Left colon (tissue), 2 donors: ENCODE measurements at places on chromosomes 1 and 21.

GRCh38 chr21:17045214-17045853 lies 467.5 kb upstream of the CXADR start:
- DNase-seq: no peak

DNA sequence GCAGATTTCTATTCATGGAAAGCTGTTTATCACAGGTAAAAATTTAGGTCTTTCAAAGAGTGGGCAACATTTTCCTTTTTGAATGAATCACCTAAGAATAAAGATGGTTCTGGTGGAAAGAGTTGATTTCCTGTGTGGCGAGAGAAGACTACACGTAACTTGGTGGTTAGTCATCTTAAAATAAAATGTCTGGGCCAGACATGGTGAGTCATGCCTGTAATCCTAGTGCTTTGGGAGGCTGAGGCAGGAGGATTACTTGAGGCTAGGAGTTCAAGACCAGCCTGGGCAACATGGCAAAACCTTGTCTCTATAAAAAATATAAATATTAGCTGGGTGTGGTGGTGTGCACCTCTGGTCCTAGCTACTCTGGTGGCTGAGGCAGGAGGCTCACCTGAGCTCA lies 65.7 kb downstream of the DISP1 start:
- DNase-seq: no peak

DNA sequence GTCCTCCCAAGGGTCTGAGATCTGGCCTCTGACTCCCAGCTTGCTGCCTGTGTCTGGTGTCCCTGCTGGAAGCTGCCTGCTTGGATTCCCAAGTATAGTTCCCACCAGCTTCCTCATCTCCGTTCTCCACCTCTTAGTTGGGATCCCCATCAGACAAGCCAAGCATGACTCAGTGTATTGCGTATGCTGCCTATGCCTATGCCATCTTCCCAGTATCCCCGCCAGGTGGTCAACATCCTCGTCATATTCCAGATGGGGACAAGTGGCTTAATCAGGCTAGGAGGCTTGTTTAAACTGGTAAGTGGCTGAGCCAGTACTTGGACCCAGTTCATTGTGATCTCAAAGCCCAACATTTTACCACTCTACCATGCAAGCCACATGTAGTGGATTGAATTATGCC lies 204.4 kb downstream of the GRIK3 start:
- no peak for DNase-seq

DNA sequence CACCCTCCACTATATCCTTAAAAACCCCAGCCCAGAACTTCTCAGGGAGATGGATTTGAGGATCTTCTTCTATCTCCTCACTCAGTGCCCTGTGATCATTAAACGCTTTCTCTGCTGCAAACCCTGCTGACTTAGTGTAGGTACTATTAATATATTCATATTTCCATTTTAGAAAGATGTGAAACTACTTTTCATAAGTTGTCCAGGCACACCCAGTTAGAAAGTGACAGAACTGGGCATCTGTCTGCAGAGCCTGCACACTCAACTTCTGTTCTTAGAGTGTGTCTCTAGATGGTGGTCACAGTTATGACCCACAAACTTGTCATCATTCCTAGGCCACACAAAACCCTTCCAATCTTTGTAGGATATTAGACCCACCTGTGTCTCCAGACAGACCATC lies 55.0 kb downstream of the FCRL5 start:
- no peak for DNase-seq

- DNase-seq: no peak
Observed at GRCh38 chr1:204466416-204467405, 27.9 kb downstream of the PIK3C2B start.

DNA sequence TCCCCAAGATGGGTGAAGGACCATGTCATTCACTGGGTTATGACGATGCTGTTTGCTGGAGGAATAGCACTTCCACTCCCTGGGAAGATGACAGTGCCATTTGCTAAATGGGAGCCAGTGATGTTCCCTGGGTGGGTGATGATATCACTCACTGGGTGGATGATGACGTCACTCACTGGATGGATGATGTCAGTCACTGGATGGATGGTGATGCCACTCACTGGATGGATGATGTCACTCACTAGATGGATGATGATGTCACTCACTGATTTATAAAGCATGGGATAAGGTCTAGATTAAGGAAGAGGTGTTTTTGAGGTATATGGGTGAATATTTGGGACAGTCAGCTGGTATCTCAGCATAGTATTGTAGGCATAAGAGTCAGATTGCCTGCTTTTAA lies 457.2 kb downstream of the AJAP1 start:
- DNase-seq: no peak

- no peak for DNase-seq
Observed at GRCh38 chr1:143661418-143662101, 310.2 kb downstream of the FAM72C start.

- no peak for DNase-seq
Observed at GRCh38 chr21:44043613-44044012, 31.5 kb downstream of the TRAPPC10 start.

DNA sequence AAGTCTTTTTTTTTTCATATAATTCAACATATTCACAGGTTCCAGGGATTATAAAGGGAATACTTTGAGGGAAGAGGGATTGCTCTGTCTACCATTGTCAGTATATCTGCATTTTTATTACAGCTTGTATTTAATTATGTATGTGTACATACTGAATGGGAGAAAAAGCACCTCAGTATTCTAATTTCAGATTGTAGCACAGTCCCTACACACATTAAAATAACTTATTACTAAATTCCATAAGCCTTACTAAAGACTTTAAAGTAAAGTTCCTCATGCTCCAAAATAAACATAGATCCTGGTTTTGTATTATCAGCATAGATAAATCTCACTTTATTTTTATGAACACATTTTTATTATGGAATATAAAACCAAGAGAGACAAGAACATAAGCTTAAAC lies 134.2 kb downstream of the NCAM2 start:
- no peak for DNase-seq

- DNase-seq: no peak
Observed at GRCh38 chr1:28148880-28149195, 27.7 kb downstream of the PTAFR start.

DNA sequence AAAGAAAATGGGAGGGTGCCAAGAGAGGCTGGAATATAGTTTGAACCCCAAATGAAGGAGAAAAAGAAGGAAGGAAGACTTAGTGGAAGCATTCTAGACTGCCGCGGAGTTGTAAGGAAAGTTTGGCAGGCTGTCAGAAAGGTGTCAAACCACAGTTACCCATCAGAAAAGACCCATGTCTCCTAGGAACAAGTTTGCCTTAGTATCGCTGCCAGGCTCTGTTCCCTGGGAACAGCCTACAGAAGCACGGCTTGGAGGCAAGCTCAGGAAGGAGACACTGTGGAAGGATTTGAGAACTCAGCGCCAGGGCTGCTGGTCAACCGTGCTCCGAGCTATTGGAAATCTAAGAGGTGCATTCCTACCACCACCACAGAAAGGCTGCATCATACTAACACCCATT lies 197.4 kb downstream of the RRAGC start:
- no peak for DNase-seq
